GM12891 (cell line): ENCODE measurements at places on chromosomes 2 and 18.

DNA sequence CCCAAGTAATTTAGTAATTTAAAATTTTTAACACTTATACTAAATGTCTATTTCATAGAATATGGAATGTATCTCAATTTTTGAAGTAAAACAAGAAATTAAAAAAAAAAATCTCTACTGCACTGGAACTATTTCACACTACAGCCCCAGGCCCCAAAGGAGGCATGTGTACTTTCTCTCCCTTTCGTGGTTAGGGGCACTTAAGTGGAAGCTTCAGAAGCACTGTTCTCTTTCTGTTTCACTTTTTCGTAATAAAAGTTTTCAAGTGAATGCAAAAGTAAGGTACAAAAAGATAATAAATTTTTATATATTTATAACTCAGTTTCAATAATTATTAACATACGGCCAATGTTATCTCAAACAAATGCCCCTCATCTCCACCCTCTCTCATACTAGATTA is 123.8 kb upstream of the STON1 start:
- DNase-seq, result no peak

DNA sequence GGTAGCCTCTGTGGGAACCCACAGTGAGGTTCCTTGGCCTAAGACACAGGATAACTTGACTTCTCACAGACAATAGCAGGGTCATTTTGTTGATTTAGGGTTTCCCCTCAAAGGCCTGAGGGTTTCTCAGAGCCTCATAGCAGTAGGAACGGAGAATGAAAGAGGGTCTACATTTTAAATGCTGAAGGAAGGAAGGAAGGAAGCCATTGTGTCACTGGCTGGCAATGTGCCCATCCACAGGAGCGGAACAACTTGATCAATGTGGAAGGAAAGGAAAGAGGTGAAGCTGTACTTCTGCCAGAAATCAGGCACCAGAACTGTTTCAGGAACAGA is 5.1 kb downstream of the IL1B start:
- no peak for DNase-seq

DNA sequence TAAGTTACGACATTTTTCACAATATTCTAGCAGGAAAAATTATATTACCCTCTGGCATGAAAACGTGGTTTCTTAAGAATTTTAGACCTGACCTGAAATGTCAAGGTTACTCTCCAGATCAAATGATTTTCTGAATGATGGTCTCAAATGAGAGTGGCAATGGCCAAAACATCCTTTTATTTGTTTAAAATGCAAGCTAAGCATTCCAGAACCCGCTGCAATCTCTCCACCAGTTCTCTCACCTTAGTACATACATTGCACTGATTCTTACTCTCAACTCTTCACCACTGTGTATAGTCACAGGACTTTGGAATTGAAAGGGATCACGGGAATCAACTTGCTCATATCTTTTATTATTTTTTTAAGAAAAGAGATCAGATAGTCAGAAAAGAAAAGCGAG is 391.6 kb upstream of the LRATD1 start:
- DNase-seq, result no peak

DNA sequence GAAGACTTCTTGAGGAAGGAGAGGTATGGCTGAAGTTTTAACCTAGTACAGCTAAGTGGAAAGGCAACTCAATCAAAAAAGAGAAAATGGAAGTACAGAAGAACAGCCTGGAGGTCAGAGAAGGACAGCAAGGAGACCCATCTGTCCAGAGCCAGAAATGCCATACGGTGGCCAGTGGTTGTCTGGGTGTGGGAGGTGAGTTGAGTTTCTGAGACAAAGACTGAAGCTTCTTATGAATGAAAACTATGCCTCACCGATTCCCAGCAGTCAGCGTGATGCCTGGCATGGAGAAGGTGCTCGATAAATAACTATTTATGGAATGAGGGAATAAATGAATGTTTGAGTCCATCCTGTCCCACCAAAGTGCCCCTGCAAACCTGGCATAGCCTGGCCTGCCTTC is 98.8 kb downstream of the MRO start:
- no peak for DNase-seq

DNA sequence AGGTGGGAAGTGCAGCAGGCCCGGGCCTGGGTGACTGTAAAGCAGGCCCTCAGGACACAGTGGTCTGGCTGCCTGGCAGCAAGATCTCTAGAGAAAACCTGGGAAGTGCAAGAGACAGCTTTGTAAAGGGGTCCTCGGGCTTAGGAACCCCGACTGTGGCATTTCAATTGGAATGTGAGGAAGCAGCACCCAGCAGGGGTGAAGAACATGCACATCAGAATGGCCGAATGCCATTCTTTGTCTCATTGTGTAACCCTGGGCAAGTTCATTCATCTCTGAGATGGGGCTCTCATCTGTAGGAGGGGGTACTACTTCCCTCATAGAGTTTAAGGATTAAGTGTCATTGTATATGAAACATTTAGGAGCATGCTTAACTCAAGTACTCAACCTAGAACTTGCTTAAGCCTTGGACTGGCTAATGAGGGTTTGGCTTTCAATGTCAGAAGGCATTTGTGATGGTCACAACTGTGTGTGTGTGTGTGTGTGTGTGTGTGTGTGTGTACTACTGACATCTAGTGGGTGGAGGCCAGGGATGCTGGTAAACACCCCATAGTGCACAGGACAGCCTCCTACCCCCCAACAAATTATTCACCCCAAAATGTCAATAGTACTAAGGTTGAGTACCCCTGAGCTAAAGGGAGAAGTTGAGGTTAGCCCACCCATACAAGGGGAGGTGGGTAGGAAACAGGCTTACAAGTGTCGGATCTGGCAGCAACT is 29.3 kb downstream of the MEX3C start:
- DNase-seq, result no peak

GRCh38 chr2:111157798-111158197 is 37.1 kb downstream of the BCL2L11 start:
- DNase-seq, result no peak

- no peak for DNase-seq
Observed at GRCh38 chr2:163264341-163264740, 425.8 kb upstream of the KCNH7 start.

GRCh38 chr2:191818725-191819350 is 28.1 kb downstream of the CAVIN2 start:
- DNase-seq, result no peak

GRCh38 chr2:36438449-36438977 is 82.9 kb downstream of the CRIM1 start:
- no peak for DNase-seq

DNA sequence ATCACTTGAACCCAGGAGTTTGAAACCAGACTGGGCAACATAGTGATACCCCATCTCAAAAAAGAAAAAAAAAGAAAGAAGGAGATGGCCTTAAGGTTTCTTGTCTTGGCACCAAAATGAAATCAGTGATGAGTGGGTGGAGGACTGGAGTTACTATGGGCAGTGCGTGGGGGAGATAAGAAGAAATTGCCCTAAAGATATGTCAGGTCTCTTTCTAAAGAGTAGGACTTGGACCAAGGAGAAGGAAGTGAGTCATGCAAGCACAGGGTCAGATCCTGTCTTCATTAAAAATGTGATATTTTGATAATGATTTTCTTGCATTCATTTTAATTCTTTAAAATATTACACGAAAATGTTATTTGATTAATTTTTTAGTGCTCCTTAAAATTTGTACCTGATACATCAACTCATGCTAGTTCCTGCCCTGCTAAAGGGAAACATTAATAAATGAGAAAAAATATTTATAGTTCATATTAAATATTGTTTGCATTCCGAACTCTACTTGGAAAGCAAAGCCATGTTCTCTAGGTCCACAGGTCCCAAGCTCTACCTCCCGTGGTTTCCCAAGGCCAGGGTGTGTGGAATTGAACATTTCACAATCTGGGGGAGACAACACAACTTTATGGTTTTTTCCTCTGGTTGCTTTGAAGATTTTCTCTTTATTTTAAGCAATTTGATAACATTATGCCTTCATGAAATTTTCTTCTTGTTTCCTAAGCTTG is 62.6 kb upstream of the CTLA4 start:
- DNase-seq, result no peak

DNA sequence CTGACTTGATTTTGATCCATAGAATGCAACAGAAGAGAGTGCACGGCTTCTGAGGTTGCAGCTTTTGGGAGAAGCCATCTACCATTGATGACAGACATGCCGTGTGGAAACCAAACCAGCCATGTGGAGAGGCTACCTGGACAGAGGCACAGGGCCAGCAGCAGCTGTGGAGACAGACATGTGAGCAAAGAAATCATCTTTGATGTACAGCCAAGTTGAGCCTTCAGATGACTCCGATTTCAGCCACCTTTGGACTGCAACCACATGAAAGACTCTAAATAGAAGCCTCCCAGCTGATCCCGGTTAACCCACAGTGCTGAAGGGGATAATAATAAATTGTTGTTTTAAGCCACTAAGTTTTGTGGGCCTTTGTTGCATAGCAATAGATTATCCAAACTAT is 54.2 kb downstream of the TSN start:
- DNase-seq, result no peak

DNA sequence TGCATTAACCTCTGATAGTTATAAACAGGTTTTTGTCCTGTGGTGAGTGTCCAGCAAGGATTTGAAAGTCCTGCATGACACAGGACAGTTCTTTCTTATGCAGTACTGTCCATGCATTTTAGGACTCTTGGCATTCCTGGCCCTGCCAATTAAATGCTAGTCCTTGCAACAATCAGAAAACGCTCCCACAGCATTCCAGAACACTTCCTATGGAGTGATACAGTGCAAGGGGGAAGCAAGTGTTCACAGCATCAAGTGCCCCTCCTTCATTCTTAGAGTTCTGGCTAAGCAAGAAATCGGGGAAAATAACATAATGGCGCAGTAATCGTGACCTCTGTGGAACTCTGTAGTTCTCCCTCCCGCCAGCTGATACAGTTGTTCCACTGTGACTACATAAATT is 62.9 kb downstream of the ARHGAP28 start:
- no peak for DNase-seq

DNA sequence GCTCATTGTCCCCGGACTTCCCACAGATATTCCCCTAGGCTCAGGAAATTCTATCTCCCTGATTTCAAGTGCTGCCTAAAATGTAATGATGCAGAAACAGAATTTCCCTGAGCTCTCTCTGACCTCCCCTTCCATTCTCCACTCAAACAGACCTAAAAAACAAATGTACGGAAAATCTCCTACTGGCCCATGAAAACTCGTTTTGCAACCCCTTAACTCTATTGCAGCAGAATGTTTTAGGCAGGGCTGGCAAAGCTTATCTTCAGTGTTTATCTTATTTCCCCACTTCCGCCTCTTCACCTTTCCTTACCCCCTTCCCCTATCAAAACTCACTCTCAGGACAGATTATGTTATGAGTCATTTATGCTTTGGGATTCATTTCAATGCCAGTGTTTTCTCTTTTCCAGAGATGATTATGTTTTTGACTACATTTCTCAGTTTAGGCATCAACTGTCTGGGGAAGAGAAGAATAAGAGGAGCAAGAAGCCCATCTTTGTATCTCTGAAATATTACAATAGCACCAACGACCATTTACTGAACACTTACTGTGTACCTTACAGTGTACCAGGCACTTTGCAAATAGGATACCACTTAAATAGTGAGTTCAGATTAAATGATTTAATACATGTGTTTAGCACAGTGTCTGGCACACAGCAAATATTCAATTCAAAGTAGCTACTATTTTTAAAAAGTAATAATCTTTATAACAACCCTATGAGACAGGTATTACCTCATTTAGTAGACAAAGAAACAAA is 53.9 kb upstream of the STPG4 start:
- DNase-seq, result no peak

DNA sequence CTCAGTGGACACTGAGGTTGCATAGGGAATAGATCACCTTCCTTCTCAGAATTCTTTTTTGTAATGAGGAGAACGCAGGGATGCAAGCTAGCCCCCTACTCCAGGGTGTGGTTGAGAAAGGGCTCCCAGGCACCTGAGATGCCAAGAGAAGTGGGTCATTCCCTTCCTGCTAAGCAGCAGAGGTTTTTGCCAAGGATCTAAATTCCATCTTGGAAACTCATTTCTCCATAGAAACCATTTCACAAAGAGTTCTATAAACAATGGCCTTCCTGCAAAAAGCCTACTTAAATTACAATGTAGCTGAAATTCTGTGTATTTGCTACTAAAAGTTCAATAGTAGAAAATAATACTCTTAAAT is 3.7 kb upstream of the PPP3R1 start:
- no peak for DNase-seq

DNA sequence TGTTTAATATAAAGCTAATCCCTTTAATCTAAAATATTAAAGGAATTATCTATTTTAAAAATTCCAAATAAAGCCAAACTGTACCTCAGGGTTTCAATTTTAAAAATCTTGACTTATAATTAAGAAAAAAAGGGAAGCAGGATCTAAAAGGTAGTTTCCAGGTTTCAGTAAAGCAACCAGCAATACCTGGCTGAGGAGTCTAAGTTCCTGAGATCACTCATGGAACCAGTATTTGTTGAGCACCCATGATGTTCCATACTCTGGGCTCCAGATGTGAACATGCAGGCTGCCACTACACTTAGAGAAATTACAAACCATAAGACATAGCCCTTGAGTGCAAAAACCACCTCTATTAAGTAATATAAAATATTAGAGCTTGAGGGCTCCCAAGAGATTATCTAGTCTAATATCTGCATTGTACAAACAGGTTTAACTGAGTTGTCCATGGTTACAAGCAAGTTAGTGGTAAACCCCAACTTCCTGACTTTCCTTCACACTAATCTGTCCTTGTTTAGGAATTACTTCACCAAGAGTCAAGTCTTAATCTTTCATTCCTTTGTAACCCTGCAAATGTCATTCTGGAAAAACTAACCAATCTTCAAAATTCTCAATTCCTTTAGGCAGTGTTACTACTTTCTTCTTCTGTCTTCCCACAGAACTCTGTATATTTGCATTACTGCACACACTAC is 49.2 kb downstream of the CLASP1 start:
- DNase-seq, result no peak

DNA sequence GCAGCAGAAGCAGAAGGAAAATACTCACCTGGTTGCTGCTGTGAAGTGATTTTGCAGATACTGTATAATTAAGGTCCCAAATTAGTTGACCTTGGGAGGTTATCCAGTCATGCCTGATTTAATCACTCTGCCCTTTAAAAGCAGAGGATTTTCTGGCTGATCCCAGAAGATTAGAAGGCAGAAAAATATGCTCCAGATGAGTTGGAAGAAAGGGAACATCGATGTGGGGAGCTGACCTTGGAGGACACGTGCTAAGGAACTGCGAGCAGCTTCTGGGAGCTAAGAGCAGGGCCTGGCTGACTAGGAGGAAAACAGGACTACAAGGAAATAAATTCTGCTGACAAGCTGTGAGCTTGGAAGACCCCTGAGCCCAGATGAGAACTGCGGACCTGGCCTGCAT is 13.3 kb upstream of the DYM start:
- DNase-seq, result no peak

DNA sequence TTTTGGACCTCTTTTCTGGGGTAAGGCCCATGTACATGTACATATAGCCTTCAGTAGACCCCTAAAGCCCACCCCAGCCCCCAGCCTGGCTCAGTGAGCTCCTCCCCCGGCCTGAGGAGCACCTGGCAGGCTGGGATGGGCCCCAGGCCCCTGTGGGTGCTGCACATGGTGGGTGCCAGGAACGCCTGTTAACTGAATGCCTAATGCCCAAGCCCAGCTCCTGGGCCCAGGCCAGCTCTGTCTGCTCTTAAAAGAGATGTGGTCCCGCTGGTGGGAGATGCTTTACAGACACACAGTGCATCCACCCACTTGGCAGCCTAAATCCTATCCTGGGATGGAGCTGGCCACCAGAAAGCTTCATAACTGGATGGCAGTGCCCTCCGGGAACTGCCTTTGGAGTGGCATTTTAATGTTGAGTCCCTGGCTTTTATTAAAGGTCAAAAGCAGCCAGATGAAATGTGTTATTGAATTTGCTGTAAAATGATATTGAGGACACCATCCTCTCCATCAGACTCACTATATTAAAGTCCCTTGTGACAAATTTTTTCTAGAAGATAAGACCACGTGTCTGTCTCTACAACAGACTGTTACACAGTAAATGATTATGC is 7.7 kb upstream of the OXER1 start:
- DNase-seq, result no peak

GRCh38 chr2:174931724-174932123 is 73.5 kb downstream of the CHN1 start:
- DNase-seq, result no peak
